ENCODE measurements at places on chromosomes 1 and 21.
A peak's percentile ranks its signal among the peaks of the same experiment; 100 is the strongest.

GRCh38 chr1:68511254-68511653, 14.4 kb upstream of the DEPDC1 start:
- DNase-seq, result no peak

GRCh38 chr1:25040122-25040685, 110.1 kb upstream of the RUNX3 start:
- DNase-seq, result no peak

- DNase-seq, result no peak
Observed at GRCh38 chr21:33374450-33375096, 28.6 kb upstream of the IFNGR2 start.

GRCh38 chr1:152907686-152908601, at the start of gene IVL:
Gene IVL (plus strand): TSS chr1:152908546. CDS start chr1:152909798, 1,252 bp downstream.
- DNase-seq, result no peak

DNA sequence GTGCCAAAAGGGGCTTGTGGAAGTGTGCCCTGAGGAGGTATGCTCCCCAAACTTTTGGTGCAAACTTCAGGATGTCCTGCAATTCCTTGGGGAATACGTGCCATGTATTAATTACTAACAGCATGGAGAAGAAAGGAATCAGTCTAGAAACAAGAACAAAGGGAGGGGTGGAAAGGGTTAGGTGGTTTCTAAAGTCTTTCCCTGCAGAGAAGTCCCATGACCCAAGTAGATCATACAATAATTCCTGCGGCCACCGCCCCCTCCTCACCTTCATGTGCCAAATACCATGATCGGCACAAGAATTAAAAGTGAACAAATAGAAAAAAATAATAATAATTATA, 258.2 kb downstream of the PLPP3 start:
- no peak for DNase-seq

GRCh38 chr1:48670234-48671020, 106.3 kb downstream of the BEND5 start:
- no peak for DNase-seq

GRCh38 chr1:19461220-19461554, 24.2 kb downstream of the CAPZB start:
- no peak for DNase-seq

DNA sequence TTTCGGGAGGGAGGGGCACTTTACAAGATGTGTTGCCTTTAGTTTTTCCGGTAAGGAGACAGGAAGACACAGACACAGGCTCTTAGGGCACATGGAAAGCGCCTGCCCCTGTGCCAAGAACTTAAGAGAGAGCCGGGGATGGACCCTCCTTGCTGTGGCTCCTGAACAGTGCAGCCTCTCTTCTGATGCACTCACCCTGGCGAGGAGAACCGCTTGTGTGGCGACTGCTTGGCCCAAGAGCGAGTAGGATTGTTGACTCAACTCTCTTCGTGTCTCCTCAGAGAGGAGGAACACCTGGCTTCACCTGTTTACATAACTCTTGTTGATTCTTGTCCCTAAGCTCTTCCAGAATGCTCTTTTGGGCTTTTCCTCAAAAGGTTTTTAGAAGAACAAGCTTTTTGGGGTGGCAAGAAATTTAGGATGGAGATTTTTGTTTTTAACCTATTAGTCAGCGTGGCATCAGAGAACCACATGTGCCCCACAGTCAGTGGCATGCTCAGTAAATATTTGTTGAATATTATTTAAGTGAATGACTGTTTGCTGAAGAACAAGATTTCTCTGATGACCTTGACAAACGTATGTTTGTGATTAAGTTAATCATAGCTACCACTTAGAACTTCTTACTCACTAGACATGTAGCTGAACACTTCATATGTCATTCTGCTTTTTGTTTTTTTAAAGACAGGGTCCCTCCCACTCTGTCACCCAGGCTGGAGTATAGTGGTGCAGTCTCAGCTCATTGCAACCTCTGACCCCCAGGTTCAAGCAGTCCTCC, 60.6 kb downstream of the NFIA start:
- no peak for DNase-seq

- no peak for DNase-seq
Observed at GRCh38 chr1:113415310-113416070, 25.2 kb downstream of the MAGI3 start.

- peak; percentile 0 for DNase-seq
Observed at GRCh38 chr1:109713636-109714035, 1.6 kb downstream of the GSTM5 start.

GRCh38 chr1:28971980-28972771, 57.8 kb downstream of the EPB41 start:
- DNase-seq, result peak; percentile 52

DNA sequence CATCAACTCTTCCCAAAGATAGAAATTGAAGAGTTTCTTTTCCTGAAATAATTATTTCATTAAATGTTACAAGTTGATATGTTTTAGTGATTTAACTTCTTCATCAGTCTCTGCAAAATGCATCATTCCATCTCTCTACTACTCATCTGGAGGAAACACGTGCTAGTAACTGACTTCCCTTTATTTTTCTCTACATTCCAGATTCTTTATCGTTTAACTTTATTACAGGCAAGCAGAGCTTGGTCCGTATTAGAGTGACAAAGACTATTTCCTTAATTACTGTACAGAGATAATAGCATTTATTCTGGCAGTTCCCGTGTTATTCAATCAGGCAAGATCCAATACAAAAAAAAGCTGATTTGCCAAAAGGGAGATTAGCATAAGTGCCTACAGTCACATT, 88.6 kb downstream of the TM2D1 start:
- DNase-seq, result no peak

DNA sequence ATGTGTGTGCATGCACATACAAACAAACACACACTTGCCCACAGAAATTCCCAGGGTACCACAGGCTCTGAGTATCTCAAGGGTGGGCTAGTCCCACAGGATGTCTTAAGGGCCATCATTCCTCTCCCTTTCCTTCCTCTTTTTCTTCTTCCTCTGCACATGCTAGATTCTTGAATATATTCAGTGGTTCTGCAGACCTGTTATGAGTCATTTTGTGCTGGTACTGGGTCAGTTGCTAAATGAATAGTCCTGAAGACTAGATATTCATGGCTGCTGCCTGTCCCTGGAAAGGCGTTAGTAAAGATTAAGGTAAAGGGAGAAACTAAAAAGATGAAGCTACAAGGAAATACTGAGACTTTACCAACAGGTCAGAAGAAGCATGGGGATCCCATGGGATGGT, 256.7 kb upstream of the KIAA0040 start:
- DNase-seq, result no peak

DNA sequence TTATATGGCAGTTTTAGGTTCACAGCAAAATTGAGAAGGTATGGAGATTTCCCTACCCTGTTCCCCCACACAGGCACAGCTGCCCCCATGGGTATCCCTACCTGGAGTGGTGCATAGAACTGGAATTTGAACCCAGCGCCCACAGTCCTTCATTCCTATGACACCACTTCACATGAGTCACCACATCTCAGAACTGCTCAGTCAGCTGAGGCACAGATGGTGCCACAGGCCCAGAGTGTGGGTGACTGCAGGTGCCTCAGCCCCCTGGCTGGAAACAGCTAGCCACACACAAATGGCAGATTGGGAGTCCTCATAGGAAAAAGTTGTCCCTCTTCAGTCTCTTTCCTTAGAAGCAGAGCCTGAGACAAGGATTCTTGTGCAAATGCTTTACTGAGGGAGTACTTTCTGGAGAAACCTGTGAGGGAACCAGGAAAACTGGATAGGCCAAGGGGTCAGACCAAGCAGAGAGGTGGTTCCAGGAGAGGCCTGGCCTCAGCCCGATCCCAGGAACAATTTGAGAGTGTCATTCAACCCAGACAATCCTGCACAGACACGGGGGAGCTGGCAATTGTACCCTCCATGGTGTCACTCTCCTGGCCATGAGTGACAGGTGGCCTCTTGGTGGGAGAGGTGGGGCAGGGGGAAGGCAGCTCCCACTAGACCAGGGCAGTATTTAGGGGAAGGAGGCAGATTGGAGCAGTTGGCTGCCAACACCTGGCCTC, 6.9 kb downstream of the PLA2G2D start:
- no peak for DNase-seq

DNA sequence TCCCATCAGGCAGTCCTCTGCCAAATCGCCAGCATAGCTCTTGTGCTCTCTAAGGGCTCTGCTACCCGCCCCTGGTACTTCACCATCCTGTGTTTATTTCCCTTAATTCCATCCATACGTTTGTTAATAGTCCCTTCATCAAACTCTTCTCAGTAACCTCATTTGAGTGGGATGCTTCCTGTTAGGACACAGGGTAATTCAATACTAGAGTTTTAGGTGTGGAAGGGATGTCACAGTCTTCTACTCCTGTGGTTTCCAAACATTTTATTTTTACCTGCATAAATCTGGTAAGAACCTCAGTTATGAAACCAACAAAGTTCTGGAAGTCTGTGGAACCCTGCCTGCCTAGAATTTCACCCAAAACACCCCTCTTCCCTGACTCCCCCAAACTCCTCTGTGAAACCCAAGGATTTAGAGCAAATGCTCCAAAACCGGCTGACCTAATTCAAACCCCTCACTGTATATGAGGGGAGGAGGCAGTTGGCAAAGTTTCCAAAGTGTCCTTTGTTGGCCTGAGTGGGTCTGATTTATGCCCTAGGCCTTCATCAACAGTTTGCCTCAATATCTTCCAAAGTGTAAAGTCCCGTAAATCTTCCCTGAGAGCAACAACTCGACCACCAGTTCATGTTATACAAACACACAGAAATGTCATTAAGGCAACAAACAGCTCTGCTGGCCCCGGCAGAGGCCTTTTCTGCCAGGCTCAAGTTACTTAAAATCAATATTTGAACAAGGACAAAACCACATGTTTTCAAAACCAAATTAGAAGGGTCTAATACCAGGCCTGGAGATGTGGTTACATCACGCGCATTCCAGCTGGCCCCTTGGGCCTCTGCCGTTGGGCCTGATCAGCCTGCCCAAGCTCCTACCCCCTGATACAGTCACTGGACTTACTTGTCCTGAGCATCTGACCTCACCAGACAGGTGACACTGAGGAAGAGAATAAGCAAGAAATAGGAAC, 82.4 kb upstream of the FGGY start:
- peak; percentile 47 for DNase-seq

DNA sequence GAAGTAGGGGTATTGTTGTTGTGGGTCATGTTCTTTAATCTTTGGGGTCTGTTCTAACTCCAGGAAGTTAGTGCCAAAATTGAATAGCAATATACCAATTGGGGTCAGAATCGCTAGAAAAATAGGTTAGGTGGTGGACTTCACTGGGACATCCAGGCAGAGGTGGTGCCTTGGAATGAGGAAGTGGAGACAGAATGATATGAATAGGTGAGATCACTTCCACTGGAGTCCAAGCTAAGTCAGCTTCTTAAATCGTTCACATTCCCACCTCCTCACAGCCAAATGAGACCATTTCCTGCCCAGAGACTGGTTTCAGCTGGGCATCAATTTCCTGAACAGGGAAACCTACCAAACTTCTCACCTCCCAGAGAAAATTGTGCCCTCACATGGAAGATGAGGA, 137.8 kb upstream of the RAB4A start:
- DNase-seq, result no peak

GRCh38 chr1:20931930-20932436, 144.9 kb upstream of the HP1BP3 start:
- DNase-seq, result no peak

DNA sequence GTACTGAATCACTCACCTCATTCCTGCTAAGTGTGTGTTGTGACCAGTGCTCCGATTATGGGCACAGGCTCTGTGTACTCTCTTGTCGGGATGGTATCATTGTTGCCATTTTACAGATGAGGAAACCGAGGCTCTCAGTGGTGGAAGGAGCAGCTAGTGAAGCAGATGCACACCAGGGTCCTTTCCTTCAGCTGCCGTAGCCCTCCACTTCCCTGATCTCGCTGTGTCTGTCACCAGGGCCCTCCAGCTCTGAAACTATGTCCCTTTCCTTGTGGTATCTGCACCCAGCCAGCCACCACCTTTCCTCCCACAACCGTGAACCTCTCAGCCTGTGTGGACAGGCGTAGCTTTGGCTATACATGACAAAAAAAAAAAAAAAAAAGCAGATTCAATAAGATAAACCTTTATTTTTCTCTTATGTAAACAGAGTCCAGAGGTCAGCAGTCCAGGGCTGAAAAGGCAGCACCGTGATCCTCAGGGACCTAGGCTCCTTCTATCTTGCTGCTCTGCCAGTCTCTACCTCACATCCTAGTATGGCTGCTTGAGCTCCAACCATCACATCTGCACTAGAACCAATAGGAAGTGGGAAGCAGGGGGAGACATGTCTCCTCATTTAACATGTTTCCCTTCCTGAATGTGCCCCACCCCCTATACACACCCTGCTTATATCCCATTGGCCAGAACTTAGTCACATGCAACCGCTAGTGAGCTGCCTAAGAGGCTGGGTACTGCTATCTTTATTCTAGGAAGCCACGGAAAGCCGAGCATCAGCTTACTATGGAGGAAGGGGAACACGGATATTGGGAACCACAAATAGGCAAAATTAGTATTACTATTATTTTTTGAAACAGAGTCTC, 44.3 kb downstream of the TMEM51 start:
- no peak for DNase-seq

GRCh38 chr21:45845770-45846090, 135.8 kb upstream of the COL6A1 start:
- no peak for DNase-seq

GRCh38 chr1:205458777-205459566, 3.1 kb upstream of the BLACAT1 start:
- peak; percentile 78 for DNase-seq

DNA sequence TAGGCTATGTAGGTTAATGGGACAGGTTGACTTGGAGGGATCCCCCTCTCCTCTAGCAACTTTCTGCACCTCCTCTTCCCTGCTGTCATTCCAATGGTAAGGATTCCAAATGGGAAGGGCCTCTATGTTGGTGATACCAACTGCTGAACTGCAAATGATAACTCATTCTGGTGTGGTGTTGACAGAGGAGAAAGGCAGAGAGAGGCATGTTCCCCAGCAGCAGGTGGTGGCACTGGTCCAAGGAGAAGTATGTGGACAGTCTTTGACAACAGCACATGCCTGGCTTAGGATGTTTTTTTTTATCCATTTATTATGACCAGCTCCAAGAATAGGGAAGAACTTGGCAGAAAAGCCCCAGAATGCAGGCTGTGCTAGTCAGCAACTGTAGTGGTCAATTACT, 19.6 kb upstream of the SPAG17 start:
- DNase-seq, result no peak

GRCh38 chr1:213533125-213533524, 454.6 kb upstream of the PROX1 start:
- DNase-seq, result no peak

- DNase-seq, result no peak
Observed at GRCh38 chr21:19261731-19262376, 858.3 kb upstream of the TMPRSS15 start.

GRCh38 chr1:169896013-169896412, 2.3 kb upstream of the SCYL3 start:
- DNase-seq, result no peak

- DNase-seq, result no peak
Observed at GRCh38 chr1:50272912-50273311, 150.3 kb downstream of the DMRTA2 start.

- no peak for DNase-seq
Observed at GRCh38 chr1:61423643-61424042, 301.3 kb downstream of the TM2D1 start.

GRCh38 chr1:92784021-92784638, 778 bp downstream of the EVI5 start:
- peak; percentile 56 for DNase-seq

Data from AG08396 (cell line).